ENCODE measurements at places on chromosomes 4 and X.

- DNase-seq, result no peak
Measured at GRCh38 chr4:58553679-58554078, 1443.5 kb upstream of the IGFBP7 start.

DNA sequence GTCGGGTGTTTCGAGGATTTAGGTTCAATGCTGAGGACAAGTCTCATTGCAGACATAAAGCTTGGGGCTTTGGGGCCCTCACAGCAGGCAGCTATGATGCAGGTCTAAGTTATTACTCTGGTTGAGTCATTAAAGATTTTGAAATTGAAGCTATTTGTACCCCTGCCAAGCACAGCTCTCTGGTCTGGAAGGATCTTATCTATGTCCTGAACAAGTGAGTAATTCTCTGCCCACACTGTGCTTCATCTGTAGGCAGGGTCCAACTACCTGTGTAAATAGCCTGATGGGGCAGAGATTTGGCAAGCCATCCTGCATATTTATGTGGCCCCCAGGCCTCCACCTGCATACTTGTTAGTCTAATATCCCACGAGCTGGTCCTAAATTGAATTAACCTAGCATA is 41.4 kb upstream of the MAGEA4 start:
- DNase-seq, result peak; percentile 92

GRCh38 chr4:161704653-161705052 is 459.1 kb downstream of the FSTL5 start:
- DNase-seq, result no peak

GRCh38 chr4:52711272-52711671 is 40.0 kb downstream of the ERVMER34-1 start:
- DNase-seq, result no peak

DNA sequence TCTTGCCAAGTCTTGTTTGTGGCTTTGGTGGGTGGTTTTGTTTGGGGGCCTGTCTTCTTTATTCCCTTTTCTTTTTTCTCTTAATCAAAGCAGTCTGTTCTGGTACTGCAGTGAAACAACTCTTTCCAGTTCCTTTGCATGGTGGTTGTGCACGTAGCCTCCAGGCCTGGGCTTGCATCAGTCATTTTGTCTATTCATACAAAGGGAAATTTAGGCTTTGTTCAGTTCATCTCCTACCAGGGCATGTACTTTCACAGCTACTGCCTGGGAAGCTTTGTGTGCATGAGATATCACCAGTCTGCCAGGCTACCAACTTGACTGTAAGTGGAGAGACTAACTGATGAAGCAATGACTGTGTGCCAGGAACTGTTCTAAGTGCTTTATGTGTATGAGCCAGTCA is 8.5 kb downstream of the TRIM2 start:
- no peak for DNase-seq

DNA sequence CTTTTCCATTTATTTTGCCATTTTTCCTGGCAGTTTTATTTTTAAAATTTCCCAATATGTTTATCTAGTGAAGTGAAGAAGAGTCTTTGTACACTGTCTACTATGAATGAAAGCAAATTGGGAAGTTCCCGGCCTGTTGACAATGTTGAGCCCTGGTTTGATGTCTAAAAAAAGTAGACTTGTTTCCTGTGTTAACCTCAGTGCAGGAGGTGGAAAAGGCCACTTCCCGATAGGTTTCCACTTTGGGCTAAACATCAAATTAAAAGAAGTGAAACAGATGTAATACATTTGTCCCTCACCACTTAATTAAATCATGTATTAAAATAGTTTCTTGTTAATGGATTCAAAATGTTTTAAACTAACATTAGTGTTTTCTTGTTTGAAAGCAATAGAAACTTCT is 30.0 kb downstream of the BBS12 start:
- DNase-seq, result no peak

GRCh38 chr4:140893939-140894338 is 137.8 kb upstream of the TBC1D9 start:
- peak; percentile 83 for DNase-seq

Data from fibroblast of mammary gland (primary cell).